T-helper 1 cell (primary cell): ENCODE measurements at places on chromosomes 1 and 21.

DNA sequence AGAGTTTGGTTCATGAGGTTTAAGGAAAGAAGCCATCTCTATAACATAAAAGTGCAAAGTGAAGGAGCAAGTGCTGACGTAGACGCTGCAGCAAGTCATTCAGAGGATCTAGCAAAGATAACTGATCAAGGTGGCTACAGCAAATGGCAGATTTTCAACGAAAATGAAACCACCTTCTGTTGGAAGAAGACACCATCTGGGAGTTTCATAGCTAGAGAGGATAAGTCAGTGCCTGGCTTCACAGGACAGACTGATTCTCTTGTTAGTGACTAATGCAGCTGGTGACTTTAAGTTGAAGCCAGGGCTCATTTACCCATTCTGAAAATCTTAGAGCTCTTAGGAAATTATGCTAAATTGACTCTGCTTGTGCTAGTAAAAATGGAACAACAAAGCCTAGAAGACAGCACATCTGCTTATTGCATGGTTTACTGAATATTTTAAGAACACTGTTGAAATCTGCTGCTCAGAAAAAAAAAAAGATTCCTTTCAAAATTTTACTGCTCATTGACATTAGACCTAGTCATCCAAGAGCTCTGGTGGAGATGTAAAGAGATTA is 10.5 kb downstream of the MAEL start:
- peak; percentile 11 for DNase-seq

GRCh38 chr1:29390491-29391361 is 154.4 kb downstream of the PTPRU start:
- DNase-seq = no peak

DNA sequence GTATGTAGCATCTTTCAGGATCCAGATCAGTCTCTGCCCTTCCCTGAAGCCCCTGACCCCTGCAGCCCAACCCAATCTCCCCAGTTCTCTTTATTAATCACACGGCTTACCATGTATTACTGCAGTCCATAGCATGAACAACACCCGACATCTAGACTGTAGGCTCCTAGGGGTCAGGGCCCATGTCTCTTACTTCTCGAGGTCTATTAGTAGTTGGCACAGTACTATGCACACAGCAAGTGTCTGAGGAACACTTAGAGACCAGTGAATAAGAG is 27.1 kb downstream of the CAMK1G start:
- no peak for DNase-seq

GRCh38 chr1:21622466-21623315 is 46.5 kb downstream of the RAP1GAP start:
- no peak for DNase-seq

DNA sequence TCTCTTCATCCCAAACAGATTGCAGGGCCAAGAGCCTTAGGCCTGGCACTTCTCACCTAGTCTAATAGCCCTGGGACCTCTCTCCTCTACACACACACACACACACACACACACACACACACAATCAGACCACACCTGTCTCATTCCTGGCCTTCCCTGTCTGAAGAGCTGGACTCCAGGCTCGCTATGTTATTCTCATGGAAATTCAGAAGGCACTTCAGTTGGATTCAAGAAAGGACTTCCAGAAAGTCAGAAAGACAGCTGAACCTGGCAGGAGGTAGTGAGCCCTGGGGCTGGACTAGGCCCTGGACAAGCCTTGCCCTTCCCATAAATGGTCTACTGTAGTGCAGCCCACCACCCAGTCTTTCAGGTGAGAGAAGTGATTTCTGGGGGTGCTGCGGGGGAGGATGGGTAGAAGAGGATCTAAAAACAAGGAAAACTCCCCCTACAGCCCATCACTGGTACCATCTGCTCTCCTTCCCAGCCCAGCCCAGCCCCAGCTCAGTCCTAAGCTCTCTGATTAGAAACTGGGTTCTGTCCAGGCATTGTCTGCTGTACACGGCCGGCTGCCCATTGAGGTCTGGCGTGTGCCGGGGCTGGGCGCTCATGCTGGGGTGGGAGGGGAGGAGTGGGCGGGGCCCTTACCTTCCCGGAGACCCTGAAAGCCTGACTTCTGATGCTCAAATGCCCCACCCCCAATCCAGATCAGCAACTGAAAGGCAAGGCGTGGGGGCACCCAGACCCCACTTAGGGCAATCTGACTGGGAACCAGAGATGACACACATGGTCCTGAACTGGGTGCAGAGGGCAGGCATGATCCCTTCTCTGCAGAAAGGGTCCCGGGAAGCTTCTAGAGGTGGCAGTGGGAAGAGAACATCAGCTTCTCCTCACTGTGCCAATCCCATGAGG is 2.5 kb downstream of the KIF21B start:
- DNase-seq = peak; percentile 69

- no peak for DNase-seq
Observed at GRCh38 chr21:37413553-37414291, 47.1 kb downstream of the DYRK1A start.

DNA sequence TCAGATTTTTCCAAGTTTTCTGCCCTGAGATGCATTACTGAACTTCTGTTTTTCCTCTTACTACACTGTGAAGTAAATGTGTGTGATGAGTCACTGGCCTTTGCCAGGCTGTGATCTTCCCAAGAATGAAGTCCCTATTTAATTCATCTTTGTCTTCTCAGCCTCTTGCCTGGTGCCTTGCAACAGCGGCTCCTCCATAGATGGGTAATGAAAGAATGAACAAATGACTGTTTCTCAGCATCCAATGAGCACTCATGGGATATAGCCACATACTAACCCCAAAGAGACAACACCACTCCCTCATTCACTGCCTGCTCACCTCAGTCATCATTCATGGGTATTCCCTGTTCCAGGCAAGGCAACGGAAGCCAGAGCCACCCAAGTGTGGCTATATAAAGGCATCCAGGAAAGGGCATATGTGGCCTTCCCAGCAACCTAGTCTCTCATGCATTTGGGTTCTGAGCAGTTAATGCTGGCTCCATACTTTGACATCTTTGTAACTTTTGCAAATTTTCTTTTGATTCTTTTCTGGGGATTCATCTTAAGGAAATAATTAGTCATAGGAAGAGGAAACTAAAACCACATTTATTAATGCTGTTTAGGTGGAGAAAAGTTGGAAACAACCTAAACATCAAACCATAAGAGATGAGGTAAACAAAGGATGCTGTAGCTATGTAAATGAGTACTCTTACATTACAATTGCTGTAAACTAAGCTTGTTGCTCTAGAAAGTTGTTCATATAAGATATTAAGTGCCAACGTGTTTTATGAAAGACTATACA is 71.9 kb downstream of the HIVEP3 start:
- DNase-seq = no peak

- no peak for DNase-seq
Observed at GRCh38 chr1:10001016-10001665, 4.1 kb downstream of the RBP7 start.

DNA sequence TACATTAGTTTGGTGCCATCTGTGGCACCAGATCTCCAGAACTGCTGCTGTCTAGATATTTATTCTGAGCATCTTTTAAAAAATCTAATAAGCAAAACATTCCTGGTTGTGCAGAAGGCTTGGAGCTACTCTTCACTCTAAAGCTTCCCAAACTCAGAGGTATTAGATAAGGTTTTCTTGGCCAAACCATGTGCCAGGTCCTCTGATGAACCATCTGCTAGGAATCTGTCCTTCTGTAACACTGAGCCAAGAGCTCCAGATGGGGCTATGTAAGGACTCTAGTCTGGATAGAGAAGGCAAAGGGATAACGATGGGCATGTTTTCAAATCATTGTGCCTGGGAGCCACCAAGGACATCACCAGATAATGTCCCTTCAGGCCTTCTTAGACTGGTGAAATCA is 410.6 kb downstream of the NTNG1 start:
- DNase-seq = no peak

DNA sequence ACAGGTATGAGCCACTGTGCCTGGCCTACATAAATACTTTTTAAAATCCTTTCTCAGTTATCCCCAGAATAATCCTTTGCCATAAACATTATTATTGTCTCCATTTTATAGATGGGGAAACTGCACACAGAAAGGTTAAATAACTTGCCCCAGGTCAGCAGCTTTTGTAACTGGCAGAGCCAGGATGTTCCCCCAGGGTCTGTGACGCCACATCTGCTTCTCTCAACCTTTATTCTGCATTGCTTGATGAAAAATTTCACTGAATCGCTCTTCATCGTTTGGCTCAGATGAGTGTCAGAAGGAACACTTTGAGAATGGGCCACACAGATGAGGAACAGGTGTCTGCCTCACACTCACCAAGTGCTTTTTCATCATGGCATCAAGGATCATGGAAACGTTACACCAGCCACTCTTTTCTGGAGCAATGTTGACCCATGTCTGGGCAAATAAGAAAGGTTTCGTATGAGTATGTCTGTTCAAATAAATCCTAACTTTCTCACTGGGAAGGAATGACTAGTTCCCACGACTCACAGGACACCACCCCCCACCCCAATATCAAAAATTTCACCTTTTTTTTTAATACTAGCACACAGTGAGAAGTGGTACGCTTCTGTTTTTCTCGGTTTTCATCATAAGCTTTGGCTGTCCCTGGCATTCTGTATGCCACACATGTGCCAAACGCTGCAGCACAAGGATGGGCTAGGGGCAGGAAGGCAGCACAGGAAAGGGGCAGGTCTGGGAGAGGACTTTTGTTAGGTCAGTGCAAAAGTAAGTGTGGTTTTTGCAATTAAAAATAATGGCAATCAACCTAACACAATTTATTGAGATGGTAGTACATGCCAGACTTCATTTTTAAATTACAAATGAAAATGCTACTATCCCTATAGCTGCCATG is 9.0 kb upstream of the PTGFRN start:
- DNase-seq = no peak

GRCh38 chr21:43917515-43918384 is 52.7 kb downstream of the AGPAT3 start:
- DNase-seq = peak; percentile 9

GRCh38 chr1:190274721-190275120 is 202.9 kb downstream of the BRINP3 start:
- DNase-seq = no peak

GRCh38 chr21:40847951-40848350 is 993 bp upstream of the DSCAM start:
- DNase-seq = no peak

DNA sequence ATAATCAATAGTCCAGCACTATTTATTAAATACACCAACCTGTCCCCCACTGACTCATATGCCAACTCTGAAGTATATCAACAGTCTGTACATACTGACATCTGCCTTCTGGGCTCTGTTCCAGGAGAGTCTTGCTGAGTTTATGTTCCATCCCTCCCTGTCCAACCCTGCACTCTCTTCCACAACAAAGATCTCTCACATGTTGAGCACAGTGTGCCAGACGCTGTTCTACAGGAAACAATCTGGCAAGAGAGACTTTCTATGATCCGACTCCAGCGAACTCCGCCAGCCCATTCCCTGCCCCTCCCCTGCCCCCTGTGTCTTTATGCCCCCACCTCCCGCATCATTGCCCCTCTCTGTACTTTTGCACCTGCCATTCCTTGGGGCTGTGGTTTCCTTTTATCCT is 3.4 kb downstream of the LACTBL1 start:
- no peak for DNase-seq

DNA sequence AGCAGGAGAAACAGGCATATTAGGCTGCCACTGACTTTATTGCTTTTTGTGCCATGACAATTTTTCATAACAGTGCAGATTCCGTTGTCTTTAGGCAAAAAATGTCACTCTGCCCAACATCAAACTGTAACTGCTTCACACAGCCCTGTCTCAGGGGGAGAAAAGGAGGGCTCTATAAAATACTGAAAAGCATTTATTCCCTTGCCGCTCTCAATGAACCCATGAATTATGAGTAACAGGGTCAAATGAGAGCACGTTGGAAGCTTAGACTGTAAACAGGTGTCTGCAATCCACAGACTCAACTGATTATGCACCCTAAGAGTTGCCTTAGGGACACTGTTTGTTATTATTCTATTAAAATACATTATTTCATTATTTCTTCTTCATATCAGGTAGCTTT is 292.1 kb upstream of the FMN2 start:
- no peak for DNase-seq

DNA sequence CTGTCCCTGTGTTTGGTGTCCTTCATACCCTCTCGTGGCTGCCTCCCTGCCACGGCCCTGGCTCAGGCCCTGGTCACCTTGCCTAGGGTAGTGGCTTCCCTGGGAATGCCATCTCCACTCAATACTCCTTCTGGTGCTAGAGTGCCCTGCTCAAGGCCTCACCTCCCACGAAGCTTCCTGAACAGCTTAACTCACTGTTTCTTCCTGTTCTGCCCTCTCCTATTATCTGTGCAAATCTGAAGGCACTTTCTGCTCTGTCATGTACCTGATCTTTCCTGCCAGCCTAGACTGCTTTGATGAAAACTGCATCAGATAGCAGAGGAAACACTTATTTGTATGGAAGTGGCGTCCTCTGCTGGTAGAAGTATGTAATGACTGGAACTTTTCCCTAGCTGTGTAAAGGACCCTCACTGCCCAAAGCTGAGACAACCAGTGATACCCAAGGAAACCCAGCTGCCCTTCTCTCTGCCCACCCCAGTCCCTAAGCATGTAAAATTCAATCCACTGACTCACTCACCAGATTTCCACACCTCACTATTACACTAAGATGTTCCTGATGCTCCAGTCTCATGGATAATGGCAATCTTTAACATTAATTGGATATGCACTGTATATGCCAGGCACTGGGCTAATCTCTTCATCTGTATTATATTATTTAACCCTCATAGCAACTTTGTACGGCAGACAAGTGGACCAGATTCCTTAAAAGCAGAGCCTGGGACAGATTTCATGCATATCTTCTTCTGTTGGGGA is 36.2 kb upstream of the BTG2 start:
- peak; percentile 42 for DNase-seq

DNA sequence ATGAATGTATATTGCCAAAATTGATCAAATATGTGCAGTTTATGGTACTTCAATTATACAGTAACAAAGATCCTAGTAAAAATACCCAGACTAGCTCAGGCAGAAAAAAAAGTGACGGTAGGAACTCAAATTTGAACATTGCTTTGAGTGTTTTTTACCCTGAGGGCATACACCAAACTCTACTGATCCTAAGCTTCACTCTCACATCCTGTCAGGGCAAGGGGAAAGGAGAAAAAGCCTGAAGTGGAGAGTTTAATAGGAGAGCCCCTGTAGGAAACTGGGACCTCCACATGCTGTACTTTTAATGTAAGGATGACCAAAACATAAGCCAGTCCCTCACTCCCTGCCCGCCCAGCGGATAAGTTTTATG is 59.8 kb upstream of the GNG12 start:
- DNase-seq = no peak

GRCh38 chr1:21568006-21568746 is 59.0 kb downstream of the ALPL start:
- no peak for DNase-seq

DNA sequence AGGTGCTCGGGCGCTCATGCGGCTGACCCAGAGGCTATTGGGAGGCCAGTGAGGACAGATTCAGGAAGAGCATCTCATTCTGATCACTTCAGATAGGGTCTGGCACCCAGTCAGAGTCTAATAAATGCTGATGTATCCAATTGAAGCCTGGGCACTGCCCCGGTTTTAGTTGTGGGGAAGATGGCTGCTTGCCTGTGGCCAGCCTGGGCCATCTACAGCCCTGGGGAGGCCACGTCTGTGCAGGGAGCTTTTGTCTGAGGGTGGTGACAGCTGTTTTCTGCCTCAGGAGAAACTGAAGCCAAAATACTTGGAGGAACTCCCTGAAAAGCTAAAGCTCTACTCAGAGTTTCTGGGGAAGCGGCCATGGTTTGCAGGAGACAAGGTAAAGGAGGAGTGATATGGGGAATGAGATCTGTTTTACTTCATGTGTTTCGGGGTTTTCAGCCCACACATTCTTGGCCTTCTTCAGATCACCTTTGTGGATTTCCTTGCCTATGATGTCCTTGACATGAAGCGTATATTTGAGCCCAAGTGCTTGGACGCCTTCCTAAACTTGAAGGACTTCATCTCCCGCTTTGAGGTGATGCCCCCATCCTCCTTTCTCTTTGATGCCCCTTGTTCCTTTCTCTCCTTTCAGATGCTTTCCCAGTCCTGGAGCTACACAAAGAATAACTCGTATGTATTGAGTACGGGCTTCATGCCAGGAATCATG is 2.8 kb downstream of the GSTM5 start:
- no peak for DNase-seq
